ENCODE measurements at places on chromosomes 1 and 21. TPM values are rescaled to one million over a fixed set of nuclear protein-coding genes. Genes with fewer than 3 reads are reported as not detected.

DNA sequence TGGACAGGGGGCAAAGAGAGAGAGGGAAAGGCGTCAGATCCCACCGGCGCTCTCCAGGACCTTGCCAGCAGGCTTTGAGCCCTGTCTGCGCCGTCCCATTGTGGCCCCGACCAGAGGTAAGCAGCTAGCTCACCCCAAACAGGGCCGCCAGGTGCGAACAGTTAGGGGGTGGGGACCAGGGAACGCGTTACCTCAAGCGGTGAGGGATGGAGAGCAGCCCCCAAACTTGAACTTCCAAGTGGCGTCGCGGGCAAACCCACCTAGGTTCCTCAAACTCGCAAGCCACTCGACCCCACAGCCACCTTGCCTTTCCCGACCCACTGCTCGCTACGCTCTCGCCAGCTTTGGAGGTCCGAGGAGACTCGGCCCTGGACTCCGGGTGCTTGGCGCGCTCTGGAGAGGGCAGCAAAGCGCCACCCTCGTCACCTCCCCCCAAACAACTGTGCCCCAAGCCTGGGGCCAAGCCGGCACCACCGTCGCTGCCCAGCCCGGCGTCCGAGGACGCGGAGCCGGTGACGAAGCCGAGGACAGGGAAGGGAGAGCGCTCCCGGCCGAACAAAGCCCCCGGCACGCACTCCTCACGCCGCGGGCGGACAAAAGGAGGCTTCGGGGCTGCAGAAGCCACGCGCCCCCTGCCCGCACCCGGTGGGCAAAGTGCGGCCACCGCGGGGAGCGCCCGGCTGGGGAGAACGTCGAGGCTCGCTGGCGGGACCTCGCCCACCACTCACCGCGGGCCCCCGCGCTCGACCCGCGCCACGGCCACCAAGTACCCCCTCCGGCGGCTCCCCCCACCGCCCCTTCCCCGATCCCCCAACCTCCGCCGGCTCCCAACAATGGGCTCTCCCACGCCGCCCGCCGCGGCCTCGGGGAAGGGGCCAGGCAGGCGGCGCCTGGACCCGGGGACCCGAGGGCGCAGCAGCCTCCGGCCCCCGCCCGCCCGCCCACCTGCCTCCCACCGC lies 976 bp downstream of the SSBP3 start:
- no peak for DNase-seq

The APH1A gene
- 115 TPM for total RNA-seq

The PRAMEF5 gene
- not detected for total RNA-seq

The LCE2A gene
- not detected for total RNA-seq

All from H9 (cell line).